GM12892 (cell line): ENCODE measurements at places on chromosomes 13 and 19.

GRCh38 chr19:49453757-49454240 is 774 bp downstream of the ALDH16A1 start:
- no peak for DNase-seq

DNA sequence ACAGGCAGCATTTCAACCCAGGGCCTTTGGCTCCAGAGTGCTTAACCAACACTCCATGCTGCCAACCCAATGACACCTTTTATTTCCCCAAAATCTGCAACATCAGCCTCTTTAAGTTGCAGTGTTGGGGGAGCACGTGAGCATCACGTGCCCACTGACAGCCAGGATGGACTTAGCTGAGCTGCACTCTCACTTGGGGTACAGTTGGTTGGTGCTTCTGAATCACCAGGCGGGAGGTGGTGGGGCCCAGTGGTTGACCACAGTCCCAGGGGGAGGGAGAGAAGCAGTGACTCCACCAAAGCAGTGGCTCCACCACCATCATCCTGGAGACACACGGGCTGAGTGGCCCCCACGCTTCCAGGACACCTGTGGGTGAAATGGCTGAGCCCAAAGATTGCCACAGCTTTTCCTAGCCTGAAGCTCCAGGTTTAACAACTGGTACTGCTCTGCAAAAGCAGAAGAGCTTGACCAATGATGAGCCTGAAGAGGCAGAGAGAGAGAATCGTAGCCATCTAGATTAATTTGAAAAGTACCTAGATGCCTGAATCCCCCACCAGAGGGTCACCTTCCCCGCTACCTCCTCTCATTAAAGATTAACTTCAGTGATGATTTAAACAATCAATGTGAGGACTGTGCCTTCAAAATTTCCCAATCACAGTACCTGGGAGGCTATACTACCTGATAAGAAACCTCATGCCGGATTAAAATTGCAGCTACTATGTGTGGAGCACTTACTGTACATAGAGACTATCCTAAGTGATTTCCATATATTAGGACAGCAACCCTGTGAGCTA is 193.8 kb downstream of the FOXO1 start:
- DNase-seq, result no peak

- DNase-seq, result no peak
These were observed 257.9 kb downstream of the KLF12 start for GRCh38 chr13:73876323-73876722.

GRCh38 chr19:17703824-17704463 is 15.3 kb upstream of the MAP1S start:
- DNase-seq, result no peak

GRCh38 chr19:7348587-7349230 is at the start of gene ARHGEF18:
Gene ARHGEF18 (plus strand): TSS chr19:7348937. CDS start chr19:7362891, 13,954 bp downstream.
- peak; percentile 48 for DNase-seq

DNA sequence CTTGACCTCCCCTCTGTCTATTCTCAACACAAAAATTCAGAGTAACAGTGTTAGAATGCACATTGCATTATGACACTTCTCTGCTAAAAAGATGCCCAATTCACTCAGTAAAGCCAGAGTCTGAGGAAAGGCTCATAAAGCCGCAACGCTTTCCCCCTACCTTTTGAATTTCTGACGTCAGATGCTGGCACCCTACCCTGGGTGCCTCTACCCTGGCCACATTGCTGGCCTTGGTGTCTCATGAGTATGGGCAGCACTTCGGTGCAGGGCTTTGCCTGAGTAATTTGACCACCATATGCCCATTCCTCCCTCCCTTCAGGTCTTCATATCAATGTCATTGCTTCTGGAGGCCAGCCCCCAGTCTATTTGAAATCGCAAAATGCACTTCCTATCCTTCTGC is 229.3 kb downstream of the MYO16 start:
- DNase-seq, result no peak

DNA sequence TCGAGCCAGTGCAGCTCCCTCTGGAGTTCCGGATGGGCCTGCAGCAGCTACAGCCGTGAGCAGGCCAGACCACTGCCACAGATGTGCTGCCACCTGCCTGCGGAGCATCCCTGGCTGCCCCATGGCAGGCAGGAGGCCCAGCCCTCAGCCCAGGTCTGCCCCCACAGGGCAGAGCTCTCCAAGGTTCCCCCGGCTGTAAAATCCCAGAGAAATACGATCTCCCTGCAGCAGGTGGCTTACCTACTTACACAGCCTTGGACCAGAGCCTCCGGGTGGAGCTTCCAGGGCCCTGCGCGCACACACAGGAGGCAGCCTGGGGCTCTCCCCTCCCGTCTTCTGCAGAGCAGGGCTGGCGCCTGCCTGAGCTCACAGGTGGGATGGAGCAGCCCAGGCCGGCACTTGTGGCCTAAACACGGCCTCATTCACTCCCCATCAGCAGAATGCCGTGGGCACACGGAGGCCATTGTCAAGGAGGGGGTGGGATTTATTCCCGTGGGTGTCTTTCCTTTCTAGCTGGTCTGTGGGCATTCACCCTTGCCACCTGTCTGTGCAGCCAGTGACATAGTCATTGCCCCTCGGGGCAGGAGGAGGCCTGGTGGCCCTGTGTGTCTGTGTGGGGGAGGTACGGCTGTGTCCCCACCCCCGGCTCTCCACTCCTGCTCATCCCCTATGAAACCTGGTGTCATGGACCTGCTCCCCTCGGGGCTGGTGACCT is 118.0 kb downstream of the KDM4B start:
- no peak for DNase-seq

DNA sequence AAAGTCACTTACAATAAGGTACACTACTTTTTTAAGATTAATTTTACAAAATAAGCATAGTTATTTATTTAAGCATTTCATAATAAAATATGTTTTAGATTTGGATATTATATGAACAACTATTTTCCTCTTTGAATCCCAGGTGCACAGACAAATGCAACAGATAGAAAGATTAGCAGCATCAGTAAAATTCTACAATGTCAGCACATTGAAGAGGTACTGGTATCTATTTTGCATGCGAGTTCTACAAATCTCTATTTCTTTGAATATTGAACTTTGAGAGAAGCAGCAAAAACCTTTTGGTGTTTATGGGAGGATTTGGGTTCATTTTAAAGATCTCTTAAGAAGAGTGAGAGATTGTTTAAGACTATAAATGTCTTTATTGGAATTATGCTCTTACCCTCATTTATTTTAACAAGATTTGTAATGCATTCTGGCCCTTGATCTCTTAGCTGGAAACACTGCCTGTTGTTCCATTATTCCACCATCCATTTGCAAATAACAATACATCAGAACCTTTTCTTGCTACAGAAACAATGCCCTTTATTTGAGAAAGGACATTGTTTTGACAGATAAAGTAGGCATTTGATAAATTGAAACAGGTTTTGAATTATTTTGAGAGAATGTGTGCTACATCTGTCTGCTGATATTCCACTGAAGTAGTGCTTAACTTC is 558.8 kb upstream of the KLHL1 start:
- DNase-seq, result no peak

DNA sequence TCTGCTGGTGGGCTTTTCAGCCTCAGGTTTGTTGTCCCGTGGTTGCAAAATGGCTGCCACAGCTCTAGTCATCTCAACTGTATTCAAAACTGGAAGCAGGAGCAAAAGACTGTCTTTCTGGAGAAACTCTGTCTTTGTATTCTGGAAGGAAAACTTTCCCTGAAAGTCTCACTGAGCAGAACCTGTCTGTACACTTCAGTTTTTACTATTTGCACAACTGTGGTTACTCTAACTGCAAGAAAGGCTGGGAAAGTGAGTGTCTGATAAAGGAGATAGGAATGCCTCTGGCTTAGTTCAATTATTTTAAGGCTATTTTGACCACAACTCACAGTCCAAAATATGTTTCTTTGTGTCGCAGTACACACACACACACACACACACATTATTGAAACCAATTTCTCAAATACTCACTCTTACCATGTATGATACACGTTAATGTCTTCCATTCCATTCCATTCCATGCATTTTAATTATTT is 49.7 kb upstream of the EHD2 start:
- no peak for DNase-seq

DNA sequence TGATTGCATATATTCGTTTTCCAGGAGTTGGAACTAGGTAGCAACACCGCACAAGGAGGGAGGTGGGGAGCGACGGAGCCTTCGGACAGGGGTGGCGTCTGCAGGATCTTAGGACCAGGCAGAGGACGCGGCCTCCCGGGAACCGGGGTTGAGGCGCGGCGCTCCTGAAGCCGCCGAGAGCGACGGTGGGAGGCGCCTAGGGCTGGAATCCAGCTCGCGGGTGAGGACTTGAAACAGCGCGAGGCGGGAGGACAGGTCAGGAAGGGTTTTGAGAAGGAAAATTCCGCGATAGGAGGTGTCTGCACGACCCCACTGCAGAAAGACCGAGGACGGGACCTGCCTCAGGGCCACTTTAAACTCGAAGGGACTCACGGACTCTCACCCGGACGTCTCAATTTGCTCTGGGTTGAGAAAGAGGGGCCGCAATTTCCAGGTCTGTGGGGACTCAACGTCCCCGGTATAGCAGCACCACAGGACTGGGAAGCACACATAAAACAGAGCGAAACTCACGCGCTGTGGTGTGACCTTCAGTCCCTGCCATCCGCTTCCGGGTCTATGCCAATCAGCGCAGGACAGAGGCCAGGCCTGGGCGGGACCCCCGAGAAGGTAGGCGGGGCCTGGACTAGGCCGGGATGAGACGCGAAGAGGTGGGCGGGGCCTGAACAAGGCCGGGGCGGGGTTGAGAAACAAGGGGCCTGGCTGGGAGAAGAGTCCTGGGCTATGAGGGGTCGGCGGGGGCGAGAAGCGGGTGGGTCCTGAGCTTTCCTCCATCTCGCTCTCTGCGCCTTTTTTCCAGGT is at the start of gene ZNF320:
Gene ZNF320 (minus strand): TSS at position 498 of the 798 bp plus-strand sequence. CDS start 7,380 bp downstream, outside the sequence.
- peak; percentile 72 for DNase-seq

DNA sequence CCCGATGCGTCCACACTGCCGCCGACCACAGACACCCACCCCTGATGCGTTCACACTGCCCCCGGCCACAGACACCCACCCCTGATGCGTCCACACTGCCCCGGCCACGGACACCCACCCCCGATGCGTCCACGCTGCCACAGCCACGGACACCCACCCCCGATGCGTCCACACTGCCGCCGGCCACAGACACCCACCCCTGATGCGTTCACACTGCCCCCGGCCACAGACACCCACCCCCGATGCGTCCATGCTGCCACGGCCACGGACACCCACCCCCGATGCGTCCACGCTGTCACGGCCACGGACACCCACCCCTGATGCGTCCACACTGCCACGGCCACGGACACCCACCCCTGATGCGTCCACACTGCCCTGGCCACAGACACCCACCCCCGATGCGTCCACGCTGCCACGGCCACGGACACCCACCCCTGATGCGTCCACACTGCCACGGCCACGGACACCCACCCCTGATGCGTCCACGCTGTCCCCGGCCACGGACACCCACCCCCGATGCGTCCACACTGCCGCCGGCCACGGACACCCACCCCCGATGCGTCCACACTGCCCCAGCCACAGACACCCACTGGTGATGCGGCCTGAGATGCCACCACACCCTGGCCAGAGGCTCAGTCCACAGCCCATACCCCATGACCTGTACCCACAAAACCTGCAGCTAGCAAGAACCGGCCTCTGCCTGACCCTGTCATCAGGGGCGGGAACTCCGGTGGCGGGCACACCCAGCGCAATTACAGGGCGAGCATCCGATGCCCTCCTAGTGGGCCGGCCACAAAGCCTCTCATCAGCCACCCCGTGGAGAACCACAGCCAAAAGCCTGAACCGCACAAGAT is 28.4 kb downstream of the RASA3 start:
- DNase-seq, result no peak

GRCh38 chr13:95181586-95181985 is 119.7 kb downstream of the ABCC4 start:
- no peak for DNase-seq

DNA sequence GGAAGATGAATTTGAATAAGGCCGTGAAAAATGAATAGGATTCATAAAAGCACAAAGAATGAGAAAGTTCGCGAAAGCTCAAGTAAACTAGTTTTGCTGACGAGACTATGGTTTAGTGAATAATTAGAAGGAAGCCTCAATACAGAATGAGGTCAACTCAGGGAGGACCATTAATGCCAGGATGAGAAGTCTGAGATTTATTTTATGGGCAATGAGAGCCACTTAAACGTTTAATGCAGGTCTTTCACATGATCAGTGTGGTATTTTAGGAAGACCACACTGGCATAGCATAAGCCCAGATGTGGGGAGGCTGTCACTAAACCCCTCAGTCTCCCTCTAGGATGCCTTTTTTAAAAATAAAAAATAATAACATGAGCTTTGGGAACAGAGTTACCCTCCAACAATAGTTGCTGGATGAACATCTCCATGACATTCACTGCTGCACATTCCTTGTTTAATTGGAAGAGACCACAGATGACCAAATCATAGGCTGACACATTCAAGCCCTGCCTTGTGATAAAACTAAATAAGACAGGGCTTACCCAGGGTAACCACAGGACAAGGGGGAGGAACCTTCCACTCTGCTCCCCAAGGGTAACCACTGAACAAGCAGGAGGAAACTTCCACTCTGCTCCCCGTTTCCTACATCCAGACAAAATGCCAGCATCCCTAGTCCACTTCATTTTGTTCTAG is 43.6 kb upstream of the LSM14A start:
- no peak for DNase-seq

- DNase-seq, result no peak
These were observed 324.9 kb upstream of the ZNF507 start for GRCh38 chr19:32020538-32020937.

- DNase-seq, result no peak
These were observed 27.3 kb downstream of the TMEM255B start for GRCh38 chr13:113786262-113786841.

DNA sequence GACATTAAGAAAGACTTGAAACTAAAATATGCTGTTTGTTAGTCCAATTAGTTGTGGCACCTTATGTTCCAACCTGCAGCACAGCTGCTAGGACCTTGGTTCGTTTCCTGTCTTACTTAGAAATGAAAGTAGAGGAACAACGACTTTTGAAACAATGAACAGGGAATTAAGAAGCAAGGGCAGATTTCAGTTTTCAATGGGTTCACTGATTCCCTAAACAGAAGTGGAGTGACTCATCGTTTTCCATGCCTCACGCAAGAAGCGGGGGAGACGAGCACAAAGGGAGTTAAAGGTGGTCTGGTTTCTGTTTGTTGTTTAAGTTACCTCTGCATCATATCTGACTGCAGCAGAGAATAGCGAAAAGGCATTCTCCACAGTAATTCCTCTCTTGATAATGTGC is 44.8 kb downstream of the PHF11 start:
- DNase-seq, result no peak

DNA sequence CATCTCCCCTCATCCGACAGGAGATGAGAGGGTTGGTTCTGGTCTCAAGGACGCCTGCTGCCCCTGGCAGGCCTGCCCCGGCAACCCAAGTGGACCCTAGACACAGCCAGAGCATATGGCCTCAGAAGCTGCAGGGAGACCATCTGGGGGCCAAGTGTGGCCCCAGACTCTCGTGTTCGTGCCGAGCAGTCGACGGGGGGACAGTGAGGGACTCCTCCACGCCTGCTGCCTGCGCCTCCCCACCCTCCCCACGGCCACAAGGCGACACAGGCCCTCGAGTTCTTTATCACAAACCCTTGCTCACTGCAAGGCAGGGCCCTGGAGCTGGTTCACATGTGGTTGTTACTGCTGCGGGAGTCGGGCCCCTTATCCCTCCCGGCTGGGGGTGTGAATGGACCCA is 9.3 kb downstream of the CAPS start:
- no peak for DNase-seq
